ENCODE measurements at places on chromosomes 16 and 17.

DNA sequence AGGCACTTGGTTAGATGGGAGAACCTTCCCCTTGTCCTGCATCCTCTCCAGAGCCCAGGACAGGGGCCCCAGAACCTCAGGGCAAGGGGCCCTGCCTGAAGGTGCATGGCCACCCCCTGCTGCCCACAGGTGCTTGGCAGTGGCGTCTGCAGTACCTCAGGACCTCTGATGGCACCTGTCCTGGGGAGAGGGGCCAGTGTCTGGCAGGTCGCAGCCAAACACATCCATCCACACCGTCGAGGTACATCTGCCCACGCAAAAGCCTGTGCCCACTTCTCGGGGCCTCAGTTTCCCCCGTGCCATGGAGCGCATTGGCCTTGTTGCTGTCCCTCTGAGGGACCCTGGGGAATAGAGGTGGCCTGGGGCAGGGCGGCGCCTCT is 9.3 kb downstream of the MAP2K3 start:
- no peak for DNase-seq

- no peak for DNase-seq
Measured at GRCh38 chr17:36475346-36475970, 11.0 kb upstream of the ZNHIT3 start.

GRCh38 chr17:4672751-4673150 is 31.2 kb downstream of the PELP1 start:
- DNase-seq: no peak

DNA sequence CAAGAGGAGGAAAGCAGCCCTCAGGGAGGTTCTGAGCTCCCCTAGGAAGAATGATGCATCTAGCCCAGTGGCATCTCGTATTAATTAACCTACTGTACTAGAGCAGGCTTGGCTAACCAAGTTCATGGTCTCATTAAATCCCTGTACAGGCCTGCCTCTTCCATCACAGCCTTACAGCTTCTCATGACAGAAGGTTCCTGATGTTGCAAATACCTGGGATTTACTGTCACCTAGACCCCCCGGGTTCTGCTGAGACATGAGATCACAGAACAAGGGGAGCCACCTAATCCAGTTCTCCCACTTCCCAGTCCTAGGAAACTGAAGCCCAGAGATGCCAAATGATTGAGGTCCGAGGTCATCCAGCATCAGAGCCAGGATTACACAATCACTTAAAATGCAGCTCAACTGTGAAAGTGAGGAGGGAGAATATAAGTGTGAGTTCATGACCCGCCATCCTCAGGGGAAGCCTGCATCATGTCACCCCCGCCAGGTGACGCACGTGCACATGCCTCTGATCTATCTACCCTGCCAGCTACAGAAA is 23.9 kb downstream of the ACLY start:
- no peak for DNase-seq

DNA sequence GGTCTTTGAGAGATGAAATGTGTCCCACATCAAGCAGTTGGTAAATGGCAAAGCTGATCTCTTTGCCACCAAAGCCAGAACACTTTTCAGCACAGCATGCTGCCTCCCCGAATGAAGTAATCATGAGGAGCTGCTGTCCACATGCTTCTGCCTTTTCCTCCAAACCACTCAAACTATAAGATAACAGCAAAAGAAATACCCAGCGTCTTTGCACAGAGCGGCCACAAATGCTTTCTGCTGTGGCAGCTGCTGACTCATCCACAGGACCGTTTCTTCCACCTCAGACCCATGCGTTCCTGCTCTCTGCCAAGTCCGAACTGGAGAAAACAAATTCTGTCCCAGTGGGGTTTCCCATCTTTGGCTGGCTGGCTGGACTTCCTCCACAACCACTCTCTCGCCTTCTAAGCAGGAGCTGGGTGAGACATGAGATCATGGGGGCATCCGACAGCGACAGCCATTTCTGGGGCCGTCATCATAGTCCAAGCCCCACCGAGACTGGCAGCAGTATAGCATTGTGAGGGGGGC is 27.1 kb downstream of the TBC1D3B start:
- no peak for DNase-seq

- no peak for DNase-seq
Measured at GRCh38 chr17:15742051-15742795, 10.1 kb downstream of the TBC1D26 start.

- DNase-seq: peak; percentile 74
Measured at GRCh38 chr16:81444448-81445121, at the start of gene CMIP. TSS of gene CMIP (plus strand) at chr16:81444808.

GRCh38 chr16:9212621-9213020 is 121.2 kb downstream of the HAPSTR1 start:
- DNase-seq: no peak

- no peak for DNase-seq
Measured at GRCh38 chr17:9991796-9992195, 86.7 kb upstream of the RCVRN start.

- DNase-seq: no peak
Measured at GRCh38 chr16:23917621-23918020, 81.8 kb downstream of the PRKCB start.

- no peak for DNase-seq
Measured at GRCh38 chr16:76705892-76706291, 428.7 kb downstream of the CNTNAP4 start.

- DNase-seq: no peak
Measured at GRCh38 chr17:28412099-28412498, 6.1 kb upstream of the SLC46A1 start.

DNA sequence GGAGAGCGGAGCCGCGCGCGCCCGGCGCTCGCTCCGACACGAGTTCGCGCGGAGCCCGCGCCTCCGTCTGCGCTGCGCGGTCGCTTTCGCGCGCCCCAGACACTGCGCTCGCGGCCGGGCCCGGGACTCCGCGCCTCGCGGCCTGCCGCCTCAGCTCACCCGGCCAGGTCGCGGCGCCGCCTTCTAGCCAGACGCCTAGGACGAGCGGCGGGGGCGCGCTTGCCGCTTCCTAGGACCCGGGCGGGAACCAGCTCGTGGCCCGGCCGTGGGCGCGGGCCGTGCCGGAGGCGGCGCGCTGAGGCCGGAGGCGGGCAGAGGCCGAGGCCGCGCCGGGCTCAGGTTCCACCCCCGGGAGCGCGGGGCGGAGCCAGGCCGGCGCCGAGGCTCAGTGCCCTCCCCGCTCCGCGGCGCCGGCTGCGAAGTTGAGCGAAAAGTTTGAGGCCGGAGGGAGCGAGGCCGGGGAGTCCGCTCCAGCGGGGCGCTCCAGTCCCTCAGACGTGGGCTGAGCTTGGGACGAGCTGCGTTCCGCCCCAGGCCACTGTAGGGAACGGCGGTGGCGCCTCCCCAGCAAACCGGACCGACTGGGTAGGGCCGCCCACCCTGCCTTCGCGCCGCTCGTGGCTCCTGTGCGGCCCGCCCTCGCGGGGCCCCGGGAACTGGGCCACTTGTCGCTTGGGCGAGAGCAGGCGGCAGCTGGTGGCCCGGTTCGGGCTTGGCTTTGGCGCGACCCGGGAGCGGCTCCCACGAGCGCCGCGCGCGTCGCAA is at the start of gene SPHK1:
Gene SPHK1, plus strand, starts transcription at position 388 of the 765 bp plus-strand sequence. CDS start 1,036 bp downstream, outside the sequence.
- peak; percentile 30 for DNase-seq

GRCh38 chr17:76540381-76541300 is 797 bp downstream of the PRCD start:
- no peak for DNase-seq

- DNase-seq: no peak
Measured at GRCh38 chr17:14843086-14843795, 421.9 kb downstream of the PMP22 start.

DNA sequence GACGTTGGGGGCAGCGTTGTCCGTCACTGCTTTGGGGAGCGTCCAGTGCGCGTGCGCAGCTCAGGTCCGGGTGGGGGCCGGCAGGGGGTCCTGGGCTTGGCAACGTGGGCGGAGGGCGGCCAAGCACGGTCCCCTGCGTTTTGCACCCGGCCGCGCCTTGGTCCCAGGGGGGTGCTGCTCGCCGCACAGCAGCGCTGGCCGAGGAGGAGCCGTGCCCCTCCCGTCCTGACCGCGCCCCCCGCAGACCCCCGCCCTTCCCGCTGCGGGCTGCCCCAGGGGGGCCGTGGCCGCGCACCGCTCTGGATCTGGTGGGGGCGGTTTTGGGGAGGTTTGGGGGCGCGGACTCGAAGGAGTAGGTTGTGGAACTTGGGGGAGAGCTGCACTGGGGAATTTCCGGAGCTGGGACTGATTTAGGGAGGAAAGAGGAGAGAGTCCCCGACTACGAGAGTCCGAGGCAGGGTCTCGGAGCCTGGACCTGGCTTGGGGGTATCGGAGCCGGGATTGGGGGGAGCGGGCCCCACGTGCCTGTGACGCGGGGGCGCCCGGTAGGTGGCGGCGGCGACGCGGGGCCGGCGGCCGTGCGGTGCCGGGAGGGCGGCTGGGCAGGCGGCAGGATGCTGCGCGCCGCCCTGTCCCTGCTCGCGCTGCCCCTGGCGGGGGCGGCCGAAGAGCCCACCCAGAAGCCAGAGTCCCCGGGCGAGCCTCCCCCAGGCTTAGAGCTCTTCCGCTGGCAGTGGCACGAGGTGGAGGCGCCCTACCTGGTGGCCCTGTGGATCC is at the start of gene SLC9A5:
Gene SLC9A5, plus strand, starts transcription at position 579 of the 777 bp plus-strand sequence. Its CDS starts 36 bp downstream, at position 615.
- peak; percentile 20 for DNase-seq

GRCh38 chr16:57477531-57478202 is 8.6 kb downstream of the DOK4 start:
- no peak for DNase-seq

GRCh38 chr17:12386225-12386624 is 279.5 kb upstream of the MYOCD start:
- no peak for DNase-seq

DNA sequence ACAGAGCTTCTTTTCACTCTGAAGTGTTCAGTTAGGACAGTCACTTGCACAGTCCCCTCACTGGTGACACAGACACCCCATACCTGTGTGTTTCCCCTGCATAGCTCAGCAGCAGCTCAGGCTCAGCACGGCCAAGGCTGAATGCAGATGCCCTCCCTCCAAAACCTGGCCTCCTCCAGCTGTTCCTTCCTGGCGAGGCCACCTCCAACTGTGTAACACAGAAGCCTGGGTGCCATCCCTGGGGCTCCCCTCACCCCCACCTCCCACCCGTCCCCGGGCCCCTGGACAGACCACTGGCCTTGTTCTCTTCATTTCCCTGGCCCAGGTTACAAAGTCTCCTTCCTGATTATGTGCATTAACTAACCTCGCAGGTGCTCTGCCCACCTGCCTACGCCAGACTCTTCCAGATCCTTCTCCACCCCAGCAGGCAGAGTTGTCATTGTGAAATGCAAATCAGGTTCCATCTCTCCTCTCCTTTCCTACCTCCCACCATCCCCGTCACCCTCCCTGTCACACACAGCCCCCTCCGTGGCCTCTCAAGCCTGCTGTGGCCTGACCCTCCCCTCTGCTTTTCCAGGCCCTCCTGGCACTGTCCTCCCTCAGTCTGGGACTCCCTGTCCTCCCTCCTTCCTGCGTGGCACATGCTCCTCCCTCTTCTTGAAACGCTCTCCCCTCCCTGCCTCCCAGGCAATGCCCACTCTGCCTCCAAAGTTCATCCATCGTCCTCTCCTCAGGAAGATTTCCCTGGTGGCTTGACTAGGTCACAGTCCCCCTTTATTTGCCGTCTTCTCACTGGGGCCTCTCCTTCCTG is 26.4 kb downstream of the MLYCD start:
- no peak for DNase-seq

DNA sequence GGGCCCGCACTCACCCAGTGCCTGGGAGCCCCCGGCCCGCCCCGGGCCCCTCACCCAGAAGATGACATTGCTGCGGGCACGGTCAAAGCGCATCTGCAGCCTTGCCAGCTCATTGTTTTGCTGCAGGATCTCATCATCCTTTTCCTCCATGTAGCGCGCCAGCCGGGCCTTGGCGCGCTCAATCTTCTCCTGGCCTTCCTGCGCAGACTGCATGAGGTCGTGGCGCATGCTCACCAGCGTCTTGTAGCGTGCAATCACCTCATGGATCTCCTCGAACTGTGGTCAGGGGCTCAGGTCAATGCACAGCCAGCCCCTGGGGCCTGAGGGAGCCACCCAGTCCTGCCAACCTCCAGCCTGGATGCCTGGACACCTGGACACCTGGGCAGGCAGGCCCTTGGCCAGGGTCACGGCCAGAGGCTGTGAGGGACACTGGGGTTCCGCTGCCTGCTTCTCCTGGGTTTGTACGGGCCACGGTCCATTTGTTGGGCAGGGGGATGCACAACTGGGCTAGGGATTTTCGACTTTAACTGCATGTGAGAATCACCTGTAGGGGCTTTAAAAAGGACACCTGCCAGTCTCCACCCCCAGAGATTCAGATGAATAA is 9.2 kb downstream of the CCDC42 start:
- no peak for DNase-seq

- DNase-seq: no peak
Measured at GRCh38 chr17:57035971-57036481, 49.0 kb upstream of the AKAP1 start.

- no peak for DNase-seq
Measured at GRCh38 chr16:78183437-78184237, 84.2 kb downstream of the WWOX start.

DNA sequence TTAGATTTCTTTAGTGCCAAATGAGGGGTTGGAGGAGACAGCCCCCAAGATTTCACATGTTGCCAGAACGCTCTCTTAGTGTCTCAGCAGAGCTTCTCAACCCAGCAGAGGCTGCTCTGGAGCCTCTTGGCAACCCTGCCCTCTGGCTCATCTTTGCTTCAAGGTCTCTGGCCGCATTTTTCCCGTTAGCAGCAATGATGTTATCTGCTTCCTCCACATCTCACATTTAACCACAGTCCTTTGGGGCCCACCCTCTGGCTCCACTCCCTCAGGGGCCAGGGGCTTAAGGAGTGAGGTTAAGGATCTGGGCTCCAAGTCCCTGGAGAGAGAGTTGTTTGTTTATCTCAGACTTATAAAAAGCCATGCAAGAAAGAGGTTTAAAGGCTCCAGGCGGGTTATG is 3.3 kb upstream of the XYLT1 start:
- DNase-seq: no peak

DNA sequence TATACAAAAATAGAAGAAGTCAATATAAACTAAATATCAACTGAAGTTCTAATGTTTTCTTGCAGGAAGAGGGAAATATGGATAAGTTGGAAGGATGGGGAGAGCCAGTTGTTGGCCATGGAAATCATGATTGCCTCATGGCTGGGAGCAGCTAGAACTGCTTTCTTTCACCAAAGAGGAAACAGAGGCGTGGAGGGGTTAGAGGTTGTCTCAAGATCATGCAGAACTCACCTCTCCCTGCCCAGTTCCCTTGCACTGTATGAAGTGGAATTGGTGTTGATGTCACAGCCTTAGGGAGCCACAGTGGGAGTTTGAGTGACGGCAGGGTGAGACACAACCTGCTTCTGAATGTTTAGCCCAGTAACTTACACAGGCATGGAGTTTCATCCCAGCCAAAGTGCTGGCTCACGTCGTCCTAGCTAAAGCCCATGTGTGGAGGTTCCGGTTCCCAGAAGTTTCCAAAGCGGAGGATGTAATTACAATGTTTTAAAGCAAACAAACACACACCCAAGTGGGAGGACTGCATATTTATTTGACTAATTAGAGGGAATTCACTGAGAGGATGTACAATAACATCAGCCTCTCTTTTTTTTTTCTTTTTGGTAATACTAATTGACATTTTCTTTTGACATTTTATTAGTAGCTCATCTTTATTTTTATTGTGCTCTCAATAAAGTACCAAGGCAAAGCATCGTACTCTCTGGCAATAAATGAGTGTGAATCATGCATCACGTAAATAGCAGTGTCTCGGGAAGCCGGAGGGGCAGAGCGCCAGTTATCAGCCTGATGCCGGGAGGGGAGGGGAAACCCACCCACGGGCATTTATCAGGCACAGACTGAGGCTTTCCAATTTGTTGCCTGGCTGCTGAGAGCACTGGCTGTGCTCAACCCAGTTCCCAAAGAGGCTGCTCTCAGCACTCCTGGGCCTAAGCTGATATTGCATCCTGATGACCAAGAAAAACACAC is 118.7 kb upstream of the CDH5 start:
- DNase-seq: no peak

Data from T-helper 9 cell (primary cell).